ENCODE measurements at places on chromosomes 6 and 20. TPM values are rescaled to one million over a fixed set of nuclear protein-coding genes. Genes with fewer than 3 reads are reported as not detected.

- H3K36me3 ChIP-seq = no peaks in the 10 kb centered on the region
- H3K27ac ChIP-seq = no peak overlapping the region
- H3K27me3 ChIP-seq = no peaks in the 10 kb centered on the region
- no peak overlapping the region for H3K4me3 ChIP-seq
- peak; percentile 6 for DNase-seq
- H3K4me1 ChIP-seq = no peaks in the 10 kb centered on the region
Observed at GRCh38 chr6:19789100-19789803, 47.9 kb upstream of the ID4 start.

GRCh38 chr20:38290829-38291814 is 12.8 kb upstream of the BPI start:
- no peak overlapping the region for H3K4me3 ChIP-seq
- H3K4me1 ChIP-seq = peaks cover 25% of the 10 kb centered on the region
- H3K27me3 ChIP-seq = no peaks in the 10 kb centered on the region
- H3K36me3 ChIP-seq = no peaks in the 10 kb centered on the region
- peak overlapping the region; percentile 50 for H3K27ac ChIP-seq

DNA sequence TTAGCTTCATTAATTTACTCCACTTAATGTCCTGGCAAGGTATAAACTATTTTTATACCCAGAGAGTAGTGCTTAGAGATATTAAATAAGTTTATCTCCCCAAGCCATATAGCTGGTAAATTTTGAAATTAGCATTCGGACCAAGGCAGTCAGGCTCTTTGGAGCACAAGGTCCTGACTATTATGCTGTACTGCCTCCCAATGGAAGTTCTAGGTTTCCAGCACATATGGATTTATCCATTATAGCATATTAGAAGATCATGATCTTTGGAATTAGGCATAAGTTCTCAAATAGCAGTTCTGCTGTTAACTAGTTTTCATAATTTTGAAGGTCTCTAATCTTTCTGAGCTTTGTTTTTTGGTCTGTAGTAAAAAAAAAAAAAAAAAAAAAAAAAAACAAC is 835.3 kb upstream of the EPHA7 start:
- H3K4me1 ChIP-seq = no peaks in the 10 kb centered on the region
- no peak overlapping the region for H3K27ac ChIP-seq
- no peaks in the 10 kb centered on the region for H3K27me3 ChIP-seq
- H3K4me3 ChIP-seq = no peak overlapping the region

- no peaks in the 10 kb centered on the region for H3K4me1 ChIP-seq
- no peak for DNase-seq
- H3K27ac ChIP-seq = no peak overlapping the region
Observed at GRCh38 chr6:2556761-2557160, 194.0 kb downstream of the MYLK4 start.

DNA sequence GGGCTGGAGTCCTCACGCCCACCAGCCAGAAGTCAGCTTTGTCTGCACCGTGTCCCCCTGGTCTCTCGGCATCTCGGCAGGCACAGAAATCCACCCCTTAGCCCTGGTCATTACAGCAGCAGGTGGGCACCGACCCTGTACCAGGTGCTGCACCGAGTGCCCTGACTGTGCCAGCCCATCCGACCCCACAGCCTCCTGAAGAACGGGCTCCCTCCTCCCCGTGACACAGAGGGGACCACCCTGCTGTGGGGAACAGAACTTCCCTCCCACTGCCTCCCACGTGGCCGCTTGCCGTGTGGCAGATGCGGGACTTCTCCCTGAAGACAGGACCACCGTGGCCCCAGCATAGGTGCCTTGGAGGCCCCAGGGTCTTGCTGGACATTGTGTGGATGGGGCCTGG is 161.2 kb downstream of the TAF4 start:
- DNase-seq = no peak
- no peaks in the 10 kb centered on the region for H3K27me3 ChIP-seq
- no peaks in the 10 kb centered on the region for H3K36me3 ChIP-seq

- peak; percentile 89 for DNase-seq
- no peaks in the 10 kb centered on the region for H3K27me3 ChIP-seq
- H3K4me1 ChIP-seq = peaks cover 29% of the 10 kb centered on the region
- H3K36me3 ChIP-seq = no peaks in the 10 kb centered on the region
Observed at GRCh38 chr6:125201961-125202729, 48.6 kb downstream of the TPD52L1 start.

The DDO gene
- not detected for total RNA-seq

The DPPA5 gene
- total RNA-seq = not detected

The PTCHD4 gene
- 11.4 TPM for total RNA-seq

The FAXC gene
- total RNA-seq = 7.4 TPM
